ENCODE measurements at places on chromosomes 11 and 22.

DNA sequence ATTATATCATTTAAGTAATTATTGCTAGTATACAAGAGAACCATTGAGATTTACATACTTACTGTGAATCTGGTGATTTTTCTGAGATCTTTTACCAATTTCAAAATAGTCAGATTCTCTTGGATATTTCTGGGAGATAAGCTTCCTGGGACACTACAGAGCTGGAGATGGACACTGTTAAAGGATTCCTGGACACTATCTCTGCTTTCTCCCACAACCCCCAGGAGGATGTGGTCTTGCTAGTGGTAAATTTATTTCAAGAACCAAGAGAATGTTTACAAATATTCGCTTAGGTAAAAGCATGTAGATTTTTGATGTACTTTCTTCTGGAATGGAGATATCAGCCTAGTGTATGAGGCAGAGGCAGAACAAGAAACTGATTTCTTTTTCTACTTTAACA is 12.9 kb downstream of the CCDC82 start:
- no peak for DNase-seq

DNA sequence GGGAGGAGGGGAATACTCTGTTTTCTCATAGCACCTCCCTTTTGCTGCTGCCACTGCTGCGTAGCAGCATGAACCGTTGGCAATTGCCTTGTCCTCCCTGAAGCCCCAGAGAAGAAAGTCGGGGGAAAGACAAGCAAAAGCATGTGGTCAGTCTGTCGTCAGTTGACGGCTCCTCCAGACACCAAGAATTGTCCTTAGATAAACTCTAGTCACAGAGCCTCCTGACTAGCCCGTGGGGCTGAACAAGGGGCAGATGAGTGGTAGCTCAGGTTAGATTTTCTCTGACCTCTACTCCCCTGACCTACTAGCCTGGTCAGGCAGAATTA is 126.4 kb upstream of the HSD17B12 start:
- no peak for DNase-seq

DNA sequence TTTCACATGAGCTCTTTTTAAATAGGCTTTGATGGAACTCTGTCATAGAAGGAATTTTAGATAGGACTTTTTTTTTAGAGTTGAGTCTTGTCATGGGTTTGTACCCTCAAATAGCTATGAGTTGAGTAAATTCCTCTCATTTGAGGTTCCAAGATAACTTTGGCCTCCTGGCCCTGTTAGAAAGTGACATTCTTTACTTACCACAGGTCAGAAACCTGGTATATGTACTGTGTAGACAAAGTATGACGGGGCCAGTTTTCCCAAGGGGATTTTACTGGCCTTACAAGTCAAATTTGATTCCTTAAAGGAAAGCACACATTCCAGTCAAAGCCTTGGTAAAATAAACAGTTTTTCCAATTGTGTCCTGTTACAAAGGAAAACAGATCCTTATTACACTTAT is 729.3 kb upstream of the LUZP2 start:
- no peak for DNase-seq

DNA sequence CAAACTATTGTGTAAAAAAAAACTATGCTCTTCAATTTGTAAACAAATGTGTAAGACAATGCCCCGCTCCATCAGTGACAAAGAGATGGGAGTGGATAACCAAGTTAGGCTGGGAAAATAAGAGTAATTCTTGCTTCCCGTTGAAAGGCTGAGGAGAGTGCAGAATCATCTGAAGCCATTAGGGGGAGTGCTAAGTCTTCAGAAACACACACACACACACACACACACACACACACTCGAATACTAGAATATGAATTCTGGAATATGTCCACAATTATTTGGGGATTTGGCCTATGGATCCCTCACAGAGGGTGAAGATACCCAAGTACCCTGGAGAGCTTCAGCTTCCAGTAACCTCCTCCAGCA is 27.8 kb upstream of the ROBO3 start:
- DNase-seq = peak; percentile 64

- no peak for DNase-seq
Measured at GRCh38 chr22:47354668-47355387, 592.4 kb downstream of the TBC1D22A start.

DNA sequence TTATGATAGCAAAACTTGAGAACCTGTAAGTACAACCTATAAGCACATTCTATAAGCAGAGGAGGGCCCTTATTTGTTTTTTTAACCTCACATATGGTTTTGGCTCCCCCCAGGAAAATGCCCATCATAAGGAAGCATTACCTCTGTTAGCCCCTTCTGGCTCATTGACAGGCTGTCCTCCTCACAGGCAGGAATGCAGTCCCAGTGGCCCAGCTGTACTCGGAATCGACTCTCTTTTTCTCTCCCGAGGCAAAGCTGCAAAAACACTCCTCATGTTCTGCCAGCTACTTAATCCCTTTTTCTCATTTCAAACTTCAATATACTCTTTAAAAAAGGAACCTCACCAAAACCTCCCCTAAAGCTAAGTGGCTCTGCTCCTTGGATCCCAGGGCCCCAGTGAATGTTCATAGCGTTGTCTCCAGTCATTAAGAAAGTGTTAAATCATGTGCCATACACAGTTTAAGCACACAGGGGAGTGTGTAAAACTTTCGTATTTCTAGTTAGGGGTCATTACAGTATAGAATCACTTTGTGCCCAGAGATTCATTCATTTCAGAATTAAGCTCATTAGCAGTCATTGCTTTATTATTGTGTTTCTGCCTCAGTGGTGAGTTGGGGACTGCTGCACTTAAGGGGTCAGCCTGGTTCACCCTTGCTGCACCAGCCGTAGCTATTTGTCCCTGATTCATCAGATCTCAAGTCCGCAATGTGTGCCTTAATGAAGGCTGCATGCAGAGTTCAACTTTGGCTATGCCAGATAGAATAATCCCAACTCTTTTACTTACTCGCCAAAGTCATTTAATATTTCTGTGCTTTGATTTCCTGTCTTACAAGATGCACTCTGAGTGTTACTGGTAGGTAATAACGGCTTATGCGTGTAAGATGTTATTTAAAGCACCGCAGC is 57.6 kb downstream of the JRKL start:
- DNase-seq = no peak

GRCh38 chr11:77287615-77288273 is 13.7 kb downstream of the GDPD4 start:
- peak; percentile 88 for DNase-seq

DNA sequence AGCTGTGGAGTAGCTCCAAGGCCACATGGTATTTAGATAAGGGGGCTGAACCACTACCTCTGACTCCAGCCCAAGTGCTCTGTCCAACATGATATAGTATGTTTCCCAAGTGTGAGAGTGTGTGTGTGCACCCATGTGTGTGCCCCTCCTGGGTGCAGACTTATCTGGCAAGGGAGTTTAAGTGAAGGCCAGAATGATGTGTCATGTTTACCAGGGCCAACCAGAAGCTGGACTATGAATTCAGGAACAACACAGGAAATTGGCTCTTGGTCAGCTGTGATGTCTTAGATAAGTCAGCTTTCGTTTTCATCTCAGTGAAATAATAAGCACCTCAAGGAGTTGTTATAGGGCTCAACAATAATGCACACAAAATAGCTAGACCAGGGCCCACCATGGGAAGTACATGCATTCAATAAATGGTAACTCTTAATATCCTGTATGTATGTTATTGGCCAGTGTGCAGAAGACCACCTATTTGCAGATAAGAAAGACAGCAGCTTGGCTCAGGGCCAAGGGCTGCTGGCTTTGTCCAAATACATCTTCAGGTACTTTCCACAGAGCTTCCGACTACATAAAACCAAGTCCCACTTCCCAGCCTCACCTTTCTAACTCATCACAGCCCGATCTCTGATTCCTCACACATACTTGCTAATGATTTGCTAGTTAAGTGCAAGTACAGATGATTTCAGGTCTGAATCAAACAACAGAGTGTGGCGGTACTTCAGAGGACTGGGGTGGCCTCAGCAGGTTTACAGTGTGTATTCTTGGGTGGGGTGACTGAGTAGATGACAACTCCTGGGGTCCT is 120.9 kb downstream of the ME3 start:
- DNase-seq = peak; percentile 62

- DNase-seq = no peak
Measured at GRCh38 chr11:25650319-25650718, 681.6 kb upstream of the ANO3 start.

DNA sequence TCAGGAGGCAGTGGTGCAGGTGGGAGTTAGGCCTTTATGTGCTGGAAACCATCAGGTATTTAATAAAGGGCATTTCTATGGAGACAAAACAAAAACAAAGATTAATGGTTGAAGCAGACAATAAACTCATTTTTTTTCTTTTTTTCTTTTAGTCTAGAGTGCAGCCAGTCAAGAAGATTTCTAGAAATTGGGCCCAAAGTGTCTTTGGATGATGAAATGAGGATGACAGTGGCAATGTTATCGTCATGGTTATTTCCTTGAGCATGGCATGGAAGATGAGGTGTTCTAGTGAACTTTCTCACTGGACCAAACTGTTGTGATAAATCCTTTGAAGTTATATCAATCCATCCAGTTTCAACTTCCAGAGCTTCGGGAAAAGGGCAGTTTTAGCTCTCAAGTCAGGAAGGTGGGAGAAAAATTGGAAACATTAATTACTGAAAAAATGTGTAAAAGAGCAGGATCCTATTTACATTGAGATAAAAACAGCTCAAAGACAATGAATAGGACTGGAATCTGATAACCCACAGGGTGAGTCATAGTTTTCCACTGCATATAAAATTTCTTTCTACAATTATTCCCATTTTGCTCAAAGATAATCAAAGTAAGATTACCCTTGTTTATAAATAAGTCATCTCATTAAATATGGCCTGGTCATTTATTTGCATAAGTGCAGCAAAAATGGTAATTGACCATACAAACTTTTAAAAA is 33.0 kb downstream of the PRR5L start:
- no peak for DNase-seq

- peak; percentile 78 for DNase-seq
Measured at GRCh38 chr22:47328550-47329243, 566.2 kb downstream of the TBC1D22A start.

DNA sequence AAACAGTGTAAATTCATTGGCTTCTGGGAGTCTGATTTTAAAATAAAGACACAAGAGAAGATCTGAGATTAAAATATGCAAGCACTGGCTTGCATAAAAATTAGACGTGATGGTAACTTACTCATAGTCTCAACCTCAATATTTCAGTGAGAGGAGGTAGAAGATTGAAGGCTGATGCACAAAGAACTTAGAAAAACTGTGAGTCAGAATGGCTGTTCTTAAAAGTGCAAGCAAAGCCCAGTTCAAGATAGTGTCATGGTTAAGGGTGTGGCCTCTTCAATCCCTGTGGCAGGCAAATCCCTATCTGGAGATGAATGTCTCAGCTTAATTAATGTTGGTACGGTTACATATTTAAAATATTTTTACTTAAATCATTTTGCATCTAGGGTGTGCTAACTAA is 33.6 kb upstream of the FIBIN start:
- no peak for DNase-seq

- no peak for DNase-seq
Measured at GRCh38 chr11:8032122-8032521, 45.0 kb downstream of the EIF3F start.

DNA sequence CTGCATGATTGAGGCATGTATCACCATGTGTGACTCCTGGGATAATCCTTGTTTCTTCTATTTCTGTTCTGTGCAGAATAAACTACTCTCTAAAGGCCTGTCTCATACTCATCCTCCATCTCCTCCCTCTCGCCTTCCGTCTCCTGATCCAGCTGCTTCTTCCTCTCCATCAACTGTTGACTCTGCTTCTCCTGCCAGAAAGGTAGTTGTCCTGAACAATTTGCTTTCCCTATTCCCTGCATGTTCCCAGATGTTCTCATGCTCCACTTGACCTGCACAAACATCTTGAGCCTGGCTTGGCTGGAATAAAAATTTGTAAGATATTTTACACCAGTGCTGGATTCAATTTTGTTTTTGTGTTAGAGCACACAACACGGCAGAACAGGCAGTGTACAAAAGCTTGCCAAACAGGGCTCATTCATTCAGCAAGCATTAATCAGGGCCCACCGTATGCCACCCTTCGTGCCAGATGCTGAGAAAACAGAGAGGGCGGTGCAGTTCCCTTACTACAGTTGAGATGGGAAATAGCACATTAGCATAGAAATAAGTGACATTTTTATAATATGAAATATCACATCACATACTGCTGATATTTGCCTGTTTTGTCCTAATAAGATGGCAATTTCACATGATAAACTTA is 133.3 kb upstream of the PARVA start:
- no peak for DNase-seq

Measured in HFF-Myc (cell line).